ENCODE measurements at places on chromosomes 12 and 14.

GRCh38 chr12:28799348-28799747 lies 349.7 kb upstream of the FAR2 start:
- DNase-seq = no peak

GRCh38 chr14:64410084-64410774 lies 22.1 kb downstream of the MTHFD1 start:
- no peak for DNase-seq

DNA sequence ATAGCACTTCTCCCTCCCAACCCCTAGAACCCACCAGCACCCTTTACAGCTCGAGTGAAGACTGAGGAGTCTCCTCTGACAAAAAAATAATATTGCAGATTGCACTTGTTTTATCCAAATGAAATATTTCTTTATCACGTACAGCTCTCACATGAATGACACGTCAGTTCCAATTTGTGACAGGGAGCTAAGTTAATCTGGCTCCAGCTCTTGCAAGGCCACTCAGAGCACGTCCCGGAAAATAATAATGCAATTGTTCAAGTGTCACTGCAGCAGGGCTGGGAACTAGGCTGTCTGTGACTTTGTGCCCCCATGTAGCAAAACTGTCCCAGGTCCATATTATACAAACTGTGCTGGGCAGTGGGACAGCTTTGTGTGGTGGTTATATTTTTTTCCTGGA lies 539.6 kb downstream of the VRK1 start:
- DNase-seq = no peak

- no peak for DNase-seq
These were observed 46.6 kb downstream of the CFAP251 start for GRCh38 chr12:121964813-121965643.

DNA sequence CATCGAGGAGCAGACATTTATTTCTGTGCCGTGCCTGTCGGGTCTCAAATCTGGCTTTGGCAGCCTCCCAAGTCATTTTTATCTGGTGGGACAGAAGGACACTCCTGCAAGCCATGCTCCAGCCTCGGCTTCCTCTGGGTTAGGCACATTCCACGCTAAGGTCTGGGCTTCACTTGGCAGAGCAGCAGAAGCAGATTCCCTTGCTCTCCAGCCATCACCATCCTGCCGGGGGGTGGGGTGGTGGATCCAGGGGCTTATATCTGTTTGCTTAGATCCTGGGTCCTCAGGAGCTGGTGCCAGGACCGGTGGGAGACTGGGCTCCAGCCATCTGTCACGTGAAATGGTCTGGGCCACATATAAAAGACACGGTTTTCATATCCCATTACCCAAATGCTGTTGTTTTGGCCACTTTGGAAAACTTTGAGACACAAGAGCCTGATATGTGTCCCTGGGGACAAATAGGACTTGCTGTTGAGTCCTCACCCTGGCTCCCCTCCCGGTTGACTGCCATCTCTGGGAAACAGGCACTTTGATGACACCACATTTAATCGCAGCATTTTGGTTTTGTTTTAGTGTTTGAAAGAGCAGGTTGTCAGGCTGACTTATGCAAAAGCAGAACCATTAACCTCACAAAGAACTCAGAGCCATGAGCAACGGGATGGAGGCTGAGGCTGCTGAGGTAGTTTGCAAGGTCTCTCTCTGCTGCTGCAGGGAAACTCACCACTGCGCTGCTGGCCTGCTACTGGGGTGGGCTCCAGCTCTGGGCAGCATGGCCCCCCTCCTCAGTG lies 69.6 kb upstream of the PRMT8 start:
- no peak for DNase-seq

GRCh38 chr14:30803185-30803584 lies 71.2 kb upstream of the COCH start:
- DNase-seq = no peak

GRCh38 chr14:20118795-20119194 lies 8.3 kb downstream of the OR4K17 start:
- DNase-seq = no peak

- DNase-seq = no peak
These were observed 1715.0 kb upstream of the FLRT2 start for GRCh38 chr14:83814896-83815295.

GRCh38 chr12:49548822-49549648 lies 10.2 kb downstream of the KCNH3 start:
- DNase-seq = no peak

- no peak for DNase-seq
These were observed 70.7 kb upstream of the TMEM263 start for GRCh38 chr12:106885026-106885425.
